ENCODE measurements at places on chromosomes 6 and 20. TPM values are rescaled to one million over a fixed set of nuclear protein-coding genes. Genes with fewer than 3 reads are reported as not detected.

Gene LBP
- polyA plus RNA-seq = not detected

Gene VSX1
- polyA plus RNA-seq = not detected

Gene COL9A3
- 1.4 TPM for polyA plus RNA-seq

Gene PRDM1
- polyA plus RNA-seq = 3.9 TPM
